ENCODE measurements at places on chromosomes 3 and 15.
A peak's percentile ranks its signal among the peaks of the same experiment; 100 is the strongest.

DNA sequence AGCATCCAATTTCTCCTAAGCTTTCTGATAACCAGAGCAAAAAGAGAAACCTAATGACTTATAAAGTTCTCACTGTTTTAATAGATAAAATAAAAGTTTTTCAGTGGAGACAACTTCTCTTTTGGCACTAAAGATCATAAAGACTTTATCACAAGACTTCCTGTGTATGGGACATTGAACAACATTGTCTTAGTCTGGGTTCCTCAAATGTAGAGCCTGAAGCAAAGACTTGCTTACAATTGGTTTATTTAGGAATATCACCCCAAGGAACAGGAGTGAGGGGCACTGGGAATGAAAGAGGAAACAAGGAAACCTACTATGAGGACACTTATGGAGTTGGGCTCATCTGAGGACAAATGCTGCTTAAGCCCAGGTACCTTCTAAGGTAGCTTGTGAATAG is 127.4 kb downstream of the B3GALNT1 start:
- no peak for DNase-seq

DNA sequence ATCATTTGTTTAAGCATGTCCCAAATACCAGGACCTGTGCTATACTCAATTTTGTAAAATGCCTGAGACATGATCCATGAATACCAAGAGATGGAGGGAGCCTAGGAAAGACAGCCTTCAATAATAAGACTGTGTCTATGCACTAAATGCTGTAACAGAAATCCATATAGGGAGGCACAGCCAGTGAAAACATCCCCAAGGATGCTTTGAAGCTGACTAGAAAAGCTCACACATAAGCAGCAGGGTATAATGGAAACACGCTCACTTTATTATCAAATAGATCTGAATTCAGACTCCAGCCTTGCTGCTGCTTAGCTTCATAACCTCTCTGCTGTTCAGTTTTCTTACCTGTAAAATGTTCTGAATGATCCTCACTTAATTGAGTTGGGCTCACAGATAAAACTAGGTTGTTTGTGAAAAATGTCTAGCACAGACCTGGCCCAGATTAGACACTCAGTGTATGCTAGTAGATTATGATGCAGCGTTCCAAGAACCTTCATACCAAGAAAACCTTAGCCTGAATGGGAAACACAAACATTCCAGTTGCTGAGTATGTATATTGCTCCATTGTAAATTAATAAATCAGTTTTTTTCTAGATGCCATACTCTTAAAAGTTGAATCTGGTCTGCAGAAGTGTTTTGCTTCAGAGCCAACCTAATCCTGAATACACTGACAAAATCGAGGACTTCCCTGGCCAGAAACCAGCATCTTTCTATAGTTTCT is 3.8 kb upstream of the LARP6 start:
- DNase-seq = no peak

GRCh38 chr3:189195302-189195701 is 23.5 kb downstream of the TPRG1 start:
- no peak for DNase-seq

GRCh38 chr3:169342652-169343505 is 320.6 kb downstream of the MECOM start:
- DNase-seq = no peak

GRCh38 chr15:31024979-31025378 is 33.6 kb upstream of the MTMR10 start:
- no peak for DNase-seq

DNA sequence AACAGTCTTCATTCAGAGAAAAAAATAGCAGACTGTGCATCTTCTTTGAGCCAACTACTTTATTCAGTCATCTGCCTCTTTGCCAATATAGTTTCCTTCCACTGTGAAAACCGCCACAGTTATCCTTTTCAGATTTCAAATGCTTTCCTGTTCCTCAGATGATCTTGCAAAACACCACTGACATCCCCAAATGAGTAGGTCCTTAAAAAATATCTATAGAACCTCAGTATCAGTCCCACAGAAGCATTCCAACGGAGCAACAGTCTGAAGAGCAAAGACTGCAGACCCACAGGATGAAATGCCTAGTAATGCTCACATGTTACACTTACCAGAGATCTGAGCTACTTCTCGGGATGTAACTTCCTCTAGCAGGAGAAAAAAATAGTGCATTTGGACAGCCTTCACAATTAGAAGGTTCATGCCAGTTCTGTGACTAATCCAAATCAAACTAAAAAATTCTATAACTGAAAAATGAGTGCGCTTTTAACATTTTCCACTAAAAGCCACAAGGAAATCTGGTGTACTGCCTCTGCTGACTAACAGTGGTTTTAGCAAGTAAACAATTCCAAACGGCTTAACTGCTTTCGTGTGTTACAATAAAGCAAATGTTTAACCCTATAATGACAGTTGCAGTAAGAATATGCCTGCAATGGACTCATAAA is at the start of gene ANKRD28:
Gene ANKRD28, minus strand, starts transcription at position 338 of the 662 bp plus-strand sequence. CDS start 1,458 bp downstream, outside the sequence.
- DNase-seq = peak; percentile 68

- DNase-seq = no peak
These were observed 25.4 kb downstream of the RUVBL1 start for GRCh38 chr3:128098234-128098633.

- DNase-seq = no peak
These were observed 144.7 kb upstream of the ABHD17C start for GRCh38 chr15:80550219-80550907.

GRCh38 chr15:80423215-80423614 is 19.0 kb downstream of the ARNT2 start:
- DNase-seq = no peak
